Amniotic stem cell (primary cell): ENCODE measurements at places on chromosomes 2 and 18.
A peak's percentile ranks its signal among the peaks of the same experiment; 100 is the strongest.

- DNase-seq, result no peak
Observed at GRCh38 chr2:197606180-197606579, 69.2 kb downstream of the RFTN2 start.

DNA sequence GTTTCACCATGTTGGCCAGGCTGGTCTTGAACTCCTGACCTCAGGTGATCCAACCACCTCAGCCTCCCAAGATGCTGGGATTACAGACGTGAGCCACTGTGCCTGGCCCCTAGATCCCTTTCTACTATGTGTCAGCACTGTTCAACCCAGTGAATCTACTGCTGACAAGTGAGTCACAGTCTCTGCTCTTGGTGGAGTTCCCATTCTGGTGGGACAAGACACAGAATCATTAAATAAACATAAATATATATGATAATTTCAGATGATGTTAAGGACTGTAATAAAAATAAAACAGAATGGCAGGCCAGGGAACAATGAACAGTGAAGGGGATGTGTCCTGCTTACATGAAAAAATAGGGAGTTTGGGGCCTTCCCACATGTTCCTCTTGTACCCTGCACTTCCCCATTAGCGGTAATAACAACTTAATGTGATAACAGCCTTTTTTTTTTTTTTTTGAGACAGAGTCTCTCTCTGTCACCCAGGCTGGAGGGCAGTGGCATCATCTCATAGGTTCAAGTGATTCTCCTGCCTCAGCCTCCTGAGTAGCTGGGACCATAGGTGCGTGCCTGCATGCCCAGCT, 112.2 kb downstream of the CPO start:
- DNase-seq, result no peak

- DNase-seq, result no peak
Observed at GRCh38 chr2:163441603-163442002, 294.2 kb downstream of the FIGN start.

DNA sequence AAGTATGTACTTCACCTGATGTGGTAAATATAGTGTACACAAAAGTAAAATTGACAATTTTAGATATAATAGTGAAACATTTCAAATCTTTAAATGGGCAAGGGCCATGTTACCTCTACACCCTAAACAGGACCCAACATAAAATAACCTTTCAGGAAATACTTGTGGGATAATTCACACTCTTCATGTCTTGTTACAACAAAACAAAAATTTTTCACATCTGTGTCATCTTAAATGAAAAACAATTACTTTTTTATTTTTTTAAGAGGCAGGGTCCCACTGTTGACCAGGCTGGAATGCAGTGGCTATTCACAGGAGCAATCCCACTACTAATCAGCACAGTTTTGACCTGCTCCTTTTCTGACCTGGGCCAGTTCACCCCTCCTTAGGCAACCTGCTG, 42.1 kb downstream of the SRBD1 start:
- no peak for DNase-seq

GRCh38 chr2:167960089-167960747, 287.2 kb downstream of the STK39 start:
- DNase-seq, result no peak

GRCh38 chr18:33152376-33152775, 288.1 kb downstream of the CCDC178 start:
- DNase-seq, result no peak

- no peak for DNase-seq
Observed at GRCh38 chr2:40653829-40654228, 201.9 kb upstream of the SLC8A1 start.

DNA sequence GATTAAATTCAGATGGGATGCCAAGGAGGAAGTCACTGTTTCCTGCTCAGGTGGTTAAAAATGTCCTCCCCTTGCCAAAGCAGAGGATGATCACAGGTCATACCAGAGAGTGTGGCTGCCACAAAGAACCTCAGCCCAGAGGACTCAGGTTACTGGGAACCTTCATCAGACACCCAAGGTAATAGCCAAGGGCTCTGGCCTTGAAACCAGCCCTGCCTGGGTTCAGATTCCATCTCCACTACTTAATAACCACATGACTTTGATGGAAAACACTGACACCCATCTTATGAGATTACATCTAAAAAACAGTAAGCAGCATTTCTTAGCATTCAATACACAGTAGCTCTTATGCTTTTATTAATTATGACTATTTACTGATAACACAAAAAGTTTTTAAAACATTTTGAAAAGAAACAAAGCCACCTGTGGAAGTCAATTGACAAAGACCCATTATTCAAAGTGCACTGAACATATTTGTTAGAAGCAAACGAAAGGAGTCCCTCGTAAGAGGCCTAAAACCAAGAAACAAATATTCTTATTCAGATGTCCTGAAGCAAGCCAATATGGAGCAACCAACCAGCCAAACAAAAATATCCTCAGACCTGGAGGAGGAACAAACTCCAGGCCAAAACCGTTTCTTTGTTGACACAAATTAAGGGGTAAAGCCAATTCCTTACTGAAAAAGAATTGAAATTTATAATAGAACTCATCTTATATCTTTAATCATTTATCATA, 241.5 kb downstream of the RNF152 start:
- DNase-seq, result no peak

DNA sequence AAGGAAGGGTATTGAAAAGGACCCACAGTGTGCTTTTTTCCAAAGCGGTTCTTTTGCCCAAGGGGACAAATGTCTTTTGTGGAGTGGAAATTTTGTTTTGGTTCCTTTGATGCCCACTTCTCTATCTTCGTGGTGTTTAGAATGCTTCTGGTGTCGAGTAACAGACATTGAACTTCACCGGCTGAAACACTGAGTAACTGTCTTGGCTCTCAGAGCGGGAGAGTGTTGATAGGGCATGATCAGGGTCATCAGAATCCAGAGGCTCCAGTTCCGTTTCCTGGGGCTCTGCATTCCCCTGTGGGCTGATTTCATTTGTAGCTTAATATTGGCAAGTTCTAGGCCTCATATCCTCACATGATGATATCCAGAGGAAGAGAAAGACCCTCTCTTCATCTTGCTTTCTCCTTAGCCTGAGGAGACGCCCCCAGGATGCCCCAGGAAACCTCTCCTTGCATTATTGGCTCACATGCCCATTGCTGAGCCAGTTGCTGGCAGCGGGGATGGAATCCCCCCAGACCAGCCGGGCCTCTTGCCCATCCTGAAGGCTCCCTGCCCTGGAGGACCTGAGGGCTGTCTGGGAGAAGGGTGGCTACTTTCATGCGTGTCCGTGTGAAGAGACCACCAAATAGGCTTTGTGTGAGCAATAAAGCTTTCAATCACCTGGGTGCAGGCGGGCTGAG, 27.9 kb upstream of the AGFG1 start:
- no peak for DNase-seq

GRCh38 chr2:127239395-127239794, 19.3 kb upstream of the CYP27C1 start:
- no peak for DNase-seq

DNA sequence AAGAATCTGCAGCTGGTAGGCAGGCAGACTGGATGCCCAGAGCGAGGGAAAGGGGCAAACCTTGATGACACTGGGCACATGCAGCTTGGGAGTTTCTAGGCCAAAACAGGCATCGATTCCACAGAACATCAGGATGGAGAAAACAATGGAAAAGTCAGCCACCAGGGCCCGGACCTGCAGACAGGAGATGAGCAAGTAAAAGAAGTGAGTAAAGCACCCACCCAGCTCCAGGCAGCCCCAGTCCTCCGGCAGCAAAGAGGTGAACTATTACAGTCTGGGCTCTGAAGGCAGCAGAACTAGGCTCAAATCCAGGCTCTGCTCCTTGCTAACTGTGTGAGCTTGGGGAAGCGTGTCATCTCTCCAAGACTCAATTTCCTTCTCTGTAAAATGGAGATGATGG, 36.6 kb downstream of the MTHFD2 start:
- DNase-seq, result no peak

GRCh38 chr18:6948281-6949055, 169.1 kb downstream of the LAMA1 start:
- DNase-seq, result no peak

GRCh38 chr2:156309167-156309566, 23.4 kb downstream of the NR4A2 start:
- no peak for DNase-seq

GRCh38 chr2:57190007-57190406, 856.6 kb upstream of the VRK2 start:
- DNase-seq, result no peak

DNA sequence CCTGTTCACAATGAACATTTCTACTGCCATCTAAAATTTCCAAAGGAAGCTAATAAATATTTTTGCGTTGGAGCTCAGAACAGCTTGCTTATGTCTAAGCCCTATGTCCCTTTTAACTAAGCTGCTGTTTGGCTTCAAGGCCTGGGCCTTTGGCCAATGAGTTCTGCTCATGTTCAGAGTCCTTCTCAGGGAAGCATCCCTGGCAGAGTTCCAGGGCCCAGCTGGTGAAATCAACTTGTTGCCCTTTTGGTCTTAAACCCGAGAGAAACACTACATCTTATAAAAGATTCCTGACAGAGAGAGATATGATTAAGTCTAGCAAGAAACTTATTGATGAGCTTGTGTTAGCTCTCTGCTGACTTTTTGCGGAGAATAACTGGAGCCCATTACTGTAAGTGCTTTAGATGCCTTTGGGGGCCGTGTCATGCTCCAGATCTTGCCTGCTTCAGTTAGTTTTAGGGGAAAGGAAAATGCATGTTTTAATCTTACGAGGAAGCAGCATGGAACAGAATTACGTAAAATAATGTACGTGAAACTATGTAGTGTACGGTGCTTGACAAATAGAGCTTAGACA, 102.5 kb upstream of the NOSTRIN start:
- DNase-seq, result no peak

DNA sequence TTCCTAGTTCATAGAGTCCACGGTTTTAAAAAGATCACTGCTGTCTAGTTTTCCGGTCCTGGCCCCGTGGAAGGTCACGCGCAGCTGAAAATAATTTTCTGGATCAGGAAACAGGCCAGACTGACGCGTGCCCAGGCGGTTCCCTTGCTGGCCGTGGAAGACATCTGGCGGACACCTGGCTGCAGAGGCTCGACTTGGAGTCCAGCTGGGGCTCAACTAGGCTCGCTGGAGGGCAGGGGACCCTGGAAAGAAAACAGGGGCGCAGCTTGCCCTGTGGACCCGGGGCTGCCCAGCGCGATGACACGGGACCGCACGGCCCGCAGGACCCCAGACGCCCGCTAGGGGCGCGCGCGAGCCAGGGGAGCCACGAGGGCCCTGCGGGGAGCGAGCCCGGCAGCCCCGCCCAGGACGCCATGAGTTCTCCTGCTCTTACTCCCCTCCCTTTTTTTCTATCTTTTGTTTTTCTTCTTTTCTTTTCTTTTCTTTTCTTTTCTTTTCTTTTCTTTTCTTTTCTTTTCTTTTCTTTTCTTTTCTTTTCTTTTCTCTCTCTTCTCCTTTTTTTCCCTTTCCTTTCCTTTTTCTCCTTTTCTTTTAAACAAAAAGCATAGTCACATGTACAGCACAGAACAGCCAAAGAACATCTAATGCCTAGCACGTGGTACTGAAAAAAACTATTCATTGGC, 43.2 kb upstream of the UBE2F start:
- peak; percentile 44 for DNase-seq

DNA sequence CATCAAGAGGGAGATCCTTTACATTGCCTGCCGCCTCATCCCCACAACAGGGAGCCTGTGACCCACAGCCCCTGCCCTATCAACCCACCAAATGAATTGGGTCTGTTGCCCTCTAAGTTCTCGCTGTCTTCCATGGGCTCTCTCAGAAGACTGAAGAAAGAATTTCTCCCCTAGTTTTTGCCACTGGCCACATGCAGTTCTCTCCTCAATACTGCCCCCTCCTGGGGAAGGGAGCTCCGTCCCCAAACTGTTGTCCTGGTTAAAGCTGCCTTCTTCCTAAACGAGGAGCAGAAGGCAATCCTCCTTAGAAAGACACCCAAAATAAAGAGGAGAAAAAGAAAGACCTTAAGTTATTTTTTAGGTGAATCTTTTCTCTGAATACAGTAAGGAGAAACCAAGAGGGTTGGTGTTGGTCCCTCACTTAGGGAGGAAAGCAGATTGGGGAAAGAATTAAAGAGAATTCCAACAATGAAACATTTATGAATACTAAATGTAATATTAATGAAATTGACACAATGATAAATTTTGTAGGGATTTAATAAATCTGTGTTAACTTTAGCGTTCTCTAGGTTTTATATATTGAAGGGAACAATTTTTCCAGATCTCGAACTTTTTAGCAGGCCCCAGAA, 31.1 kb upstream of the SATB2 start:
- DNase-seq, result no peak

GRCh38 chr2:120686511-120687168, 49.0 kb upstream of the GLI2 start:
- DNase-seq, result no peak

GRCh38 chr18:75809926-75810255, 382.4 kb upstream of the SMIM21 start:
- no peak for DNase-seq

- DNase-seq, result no peak
Observed at GRCh38 chr2:33118651-33119050, 171.9 kb downstream of the LTBP1 start.

GRCh38 chr2:71744781-71745180, 291.4 kb downstream of the DYSF start:
- no peak for DNase-seq

- DNase-seq, result no peak
Observed at GRCh38 chr2:96240341-96241038, 25.3 kb downstream of the TMEM127 start.

GRCh38 chr2:228039752-228040534, 141.5 kb downstream of the SPHKAP start:
- DNase-seq, result no peak

- no peak for DNase-seq
Observed at GRCh38 chr2:100437751-100438150, 20.3 kb upstream of the CHST10 start.
